A549 treated with Mapracorat at 1 μM for 4 hours (cell line): ENCODE measurements at places on chromosomes 7 and 10. TPM values are rescaled to one million over a fixed set of nuclear protein-coding genes. Genes with fewer than 3 reads are reported as not detected.

The TMEM168 gene
- 6.3 to 11.5 TPM (median 8.6 TPM) in 5 replicates for total RNA-seq

The STEAP2 gene
- total RNA-seq, result 2.9 to 4.2 TPM (median 3.8 TPM) in 5 replicates

The NPTX2 gene
- total RNA-seq, result 0.09 to 0.18 TPM (median 0.14 TPM) in 5 replicates

The CFAP69 gene
- 2.0 to 3.3 TPM (median 2.4 TPM) in 5 replicates for total RNA-seq

The ANKRD2 gene
- 4.7 to 7.9 TPM (median 6.3 TPM) in 5 replicates for total RNA-seq

The SPDYE16 gene
- not detected in 5 replicates for total RNA-seq

The ZPBP gene
- total RNA-seq, result not detected in 5 replicates

The TMEM60 gene
- 23.4 to 27.3 TPM (median 26.6 TPM) in 5 replicates for total RNA-seq

The ANKRD30A gene
- 0.39 to 1.2 TPM (median 1.1 TPM) in 5 replicates for total RNA-seq

The OR2A1 gene
- not detected in 5 replicates for total RNA-seq

The STK32C gene
- 32.6 to 49.1 TPM (median 47.1 TPM) in 5 replicates for total RNA-seq

The INMT gene
- not detected in 5 replicates for total RNA-seq

The MUC3A gene
- 15.0 to 24.4 TPM (median 20.8 TPM) in 5 replicates for total RNA-seq

The TMEM270 gene
- total RNA-seq, result 0.16 to 0.40 TPM (median 0.22 TPM) in 3 of 5 replicates, not detected in the others

The NUTM2E gene
- 0.08 to 0.33 TPM (median 0.24 TPM) in 5 replicates for total RNA-seq

The AGBL3 gene
- 0.59 to 1.9 TPM (median 1.5 TPM) in 5 replicates for total RNA-seq

The NEUROG3 gene
- not detected in 5 replicates for total RNA-seq

The ALOX5 gene
- 0.25 to 0.83 TPM (median 0.36 TPM) in 5 replicates for total RNA-seq

The SFTPD gene
- 0.11 to 0.21 TPM (median 0.20 TPM) in 3 of 5 replicates, not detected in the others for total RNA-seq

The RARRES2 gene
- total RNA-seq, result not detected in 5 replicates

The ANKRD1 gene
- 23.7 to 52.1 TPM (median 40.5 TPM) in 5 replicates for total RNA-seq

The DDX50 gene
- total RNA-seq, result 30.5 to 38.0 TPM (median 36.0 TPM) in 5 replicates

The PALD1 gene
- 5.8 to 7.4 TPM (median 6.7 TPM) in 5 replicates for total RNA-seq

The FLNC gene
- 3.6 to 5.7 TPM (median 3.8 TPM) in 5 replicates for total RNA-seq

The CBLL1 gene
- 27.5 to 47.7 TPM (median 29.2 TPM) in 5 replicates for total RNA-seq

The GPC2 gene
- 0.62 to 1.5 TPM (median 1.0 TPM) in 5 replicates for total RNA-seq

The HECW1 gene
- total RNA-seq, result 11.6 to 17.2 TPM (median 15.1 TPM) in 5 replicates

The MBL2 gene
- not detected in 5 replicates for total RNA-seq

The ZNF365 gene
- total RNA-seq, result 0.95 to 1.5 TPM (median 1.0 TPM) in 5 replicates

The EPDR1 gene
- total RNA-seq, result 66.2 to 84.7 TPM (median 82.9 TPM) in 5 replicates

The GIMAP4 gene
- not detected in 5 replicates for total RNA-seq

The TACR2 gene
- 0.08 to 0.19 TPM (median 0.14 TPM) in 5 replicates for total RNA-seq

The ZNF853 gene
- 2.0 to 3.2 TPM (median 2.5 TPM) in 5 replicates for total RNA-seq

The CWF19L1 gene
- 19.3 to 24.6 TPM (median 19.5 TPM) in 5 replicates for total RNA-seq

The SLC18A2 gene
- total RNA-seq, result 0.05 to 0.06 TPM in 2 of 5 replicates, not detected in the others

The TUBAL3 gene
- total RNA-seq, result 0.26 to 0.49 TPM (median 0.30 TPM) in 4 of 5 replicates, not detected in the other
